ENCODE measurements at places on chromosomes 6 and 20.

- DNase-seq = no peak
Observed at GRCh38 chr6:107714104-107714503, 110.0 kb downstream of the SCML4 start.

DNA sequence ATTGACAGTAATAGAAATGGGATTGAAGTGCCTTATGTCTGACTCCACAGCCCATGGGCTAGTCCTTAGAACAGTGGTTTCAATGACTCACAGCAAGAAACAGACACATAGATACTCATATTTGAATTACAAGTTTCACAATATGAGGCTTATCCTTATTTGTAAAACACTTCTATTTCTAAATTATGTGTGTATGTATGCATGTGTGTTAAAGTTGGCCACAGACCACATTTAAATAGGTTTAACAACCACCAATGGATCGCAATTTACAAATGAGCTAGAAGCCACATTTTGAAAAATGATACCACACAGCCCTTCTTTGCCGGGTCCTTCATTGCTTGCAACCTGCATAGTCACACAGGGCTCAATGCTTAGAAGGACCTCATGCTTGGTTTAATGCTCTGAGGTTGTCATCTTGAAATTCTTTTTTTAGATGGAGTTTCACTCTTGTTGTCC, 157.8 kb upstream of the PREP start:
- DNase-seq = no peak

DNA sequence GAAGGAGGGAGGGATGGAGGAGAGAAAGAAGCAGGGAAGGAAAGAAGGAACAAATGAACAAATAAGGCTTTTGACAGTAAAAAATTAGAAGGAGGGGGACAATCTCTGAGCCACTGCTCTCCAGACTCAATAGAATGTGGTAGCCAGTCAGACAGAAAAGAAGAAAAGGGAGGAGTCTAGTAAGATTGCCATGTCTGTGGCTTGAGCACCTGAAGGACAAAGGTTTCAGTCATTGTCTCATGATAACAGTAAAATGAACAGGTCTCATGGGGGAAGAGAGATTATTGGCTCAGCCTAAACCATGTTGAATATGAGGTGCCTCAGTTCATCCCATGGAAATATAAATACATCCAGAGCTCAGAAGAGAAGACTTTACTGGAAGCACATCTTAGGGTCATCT, 14.0 kb upstream of the LOC128125822 start:
- DNase-seq = no peak

GRCh38 chr6:22042706-22043105, 254.1 kb downstream of the PRL start:
- DNase-seq = no peak

- DNase-seq = no peak
Observed at GRCh38 chr20:21047981-21048380, 58.2 kb downstream of the LINC00237 start.

- no peak for DNase-seq
Observed at GRCh38 chr6:120122401-120122800, 772.8 kb upstream of the MAN1A1 start.

- no peak for DNase-seq
Observed at GRCh38 chr6:160420969-160421556, 72.9 kb downstream of the SLC22A3 start.

GRCh38 chr6:38484656-38485055, 155.1 kb downstream of the BTBD9 start:
- no peak for DNase-seq

DNA sequence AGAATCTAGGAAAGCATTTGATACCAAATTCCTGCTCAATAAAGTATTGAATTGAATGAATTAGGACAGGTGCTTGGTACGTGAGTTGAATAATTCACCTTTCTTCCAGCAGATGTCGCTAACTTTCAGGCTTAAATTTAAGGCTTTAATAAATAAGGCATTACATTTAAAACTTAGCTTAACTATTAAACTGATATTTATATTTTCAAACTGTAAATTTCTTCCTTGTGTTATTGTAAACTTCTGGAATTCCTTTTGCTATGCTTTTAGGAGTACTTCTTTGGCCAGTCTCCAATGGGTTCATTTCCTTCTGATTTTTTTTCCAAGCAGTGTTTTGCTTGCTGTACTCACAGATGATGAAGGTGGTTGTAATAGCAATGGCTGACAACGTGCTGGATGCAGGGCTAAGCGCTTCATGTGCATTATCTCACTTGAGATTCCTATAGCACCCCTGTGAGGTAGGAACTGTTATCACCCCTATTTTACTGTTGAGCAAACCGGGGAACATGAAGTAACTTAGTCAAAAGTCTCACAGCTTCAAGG, 71.3 kb upstream of the SLC2A12 start:
- peak; percentile 64 for DNase-seq

GRCh38 chr20:14879020-14879697, 541.7 kb upstream of the FLRT3 start:
- DNase-seq = no peak

DNA sequence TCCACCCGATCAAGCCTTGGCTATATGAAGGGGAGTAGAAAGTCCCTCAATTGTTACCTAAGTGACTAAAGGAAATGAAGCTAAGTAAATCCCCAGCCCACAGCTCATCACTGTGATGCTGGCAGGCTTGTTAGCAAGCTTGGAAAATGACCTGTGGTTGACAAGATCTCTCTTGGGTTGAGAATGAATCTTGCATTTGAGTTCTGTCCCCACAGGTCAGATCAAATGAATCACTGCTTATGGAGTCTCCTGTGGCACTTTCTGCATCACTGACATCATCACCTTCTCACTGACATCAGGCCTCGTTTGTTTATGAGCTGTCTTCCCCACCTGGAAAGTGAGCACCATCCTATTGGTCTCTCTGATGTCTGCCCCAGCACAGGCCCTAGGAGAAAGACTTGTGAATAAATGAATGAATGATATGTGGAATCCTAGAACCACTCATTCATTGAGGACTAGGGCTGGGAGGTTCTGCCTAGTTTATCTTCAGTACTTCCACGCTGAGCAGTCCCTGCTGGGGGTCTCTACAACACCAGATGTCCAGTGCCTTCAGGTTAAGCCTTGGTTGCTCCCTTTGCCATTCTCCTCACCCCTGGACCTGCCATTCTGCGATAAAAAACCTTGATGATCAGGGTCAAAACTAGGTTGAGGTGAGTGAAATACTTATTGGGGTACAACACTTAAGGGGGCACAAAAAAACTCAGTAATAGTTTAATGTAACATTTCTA, 318.4 kb upstream of the MOCS1 start:
- no peak for DNase-seq

- no peak for DNase-seq
Observed at GRCh38 chr6:1574890-1575209, 34.9 kb upstream of the FOXC1 start.

- DNase-seq = peak; percentile 74
Observed at GRCh38 chr6:63904650-63905248, 269.1 kb downstream of the PHF3 start.

DNA sequence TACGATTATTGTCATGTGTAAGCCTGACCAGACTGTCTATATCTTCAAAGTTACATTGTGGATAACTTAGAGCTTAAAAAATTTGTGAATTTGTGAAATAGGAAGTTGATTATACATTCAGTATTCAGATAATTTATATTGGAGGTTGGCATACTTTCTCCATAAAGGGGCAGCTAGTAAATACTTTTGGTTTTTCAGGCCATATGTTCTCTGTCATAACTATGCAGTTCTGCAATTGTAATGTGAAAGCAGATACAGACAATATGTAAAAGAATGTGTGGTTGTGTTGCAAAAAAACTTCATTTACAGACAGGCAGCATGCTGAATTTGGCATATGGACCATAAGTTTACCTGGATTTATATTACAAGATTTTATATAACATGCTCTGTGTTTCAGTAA, 29.3 kb downstream of the HSF2 start:
- DNase-seq = no peak

GRCh38 chr6:56902641-56903464, 52.1 kb upstream of the BEND6 start:
- DNase-seq = peak; percentile 65

DNA sequence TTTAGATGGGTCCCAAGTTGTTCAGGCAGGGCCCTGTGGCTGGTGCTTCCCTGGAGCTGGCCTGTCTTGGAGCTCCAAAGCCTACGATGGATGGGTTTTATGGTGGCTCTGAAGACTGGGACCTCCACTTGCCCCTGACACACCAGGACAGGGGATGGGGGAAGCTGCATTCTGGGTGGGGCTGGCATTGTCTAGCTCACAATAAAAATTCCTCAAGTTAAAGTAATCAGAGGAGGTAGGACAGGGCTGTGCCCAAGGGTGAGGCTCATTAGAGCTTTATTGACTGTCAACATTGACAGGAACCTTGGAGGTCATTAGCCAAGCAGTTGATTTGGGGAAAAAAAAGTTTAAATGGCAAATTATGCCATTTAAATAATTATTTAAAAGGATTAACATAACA, 35.7 kb downstream of the TFAP2C start:
- DNase-seq = no peak

GRCh38 chr6:12815884-12816600, 99.5 kb downstream of the PHACTR1 start:
- DNase-seq = peak; percentile 10

DNA sequence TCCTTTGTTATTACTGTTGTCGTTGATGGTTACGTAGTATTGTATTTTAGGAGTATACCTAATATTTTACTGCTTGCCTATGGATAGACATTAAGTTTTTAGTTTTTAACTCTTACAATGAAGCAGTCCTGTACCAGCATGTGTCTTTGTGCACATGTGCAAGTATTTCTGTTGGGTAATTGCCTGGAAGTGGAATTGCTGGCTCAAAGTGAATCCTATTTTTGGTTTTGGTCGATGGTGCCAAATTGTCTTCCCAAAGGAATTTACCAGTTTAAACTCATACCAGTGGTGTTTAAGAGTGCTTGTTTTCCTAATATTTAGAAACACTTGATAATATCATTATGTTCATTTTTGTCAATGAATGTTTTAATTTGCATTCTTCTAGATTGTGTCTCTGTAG, 75.5 kb downstream of the ANKS1A start:
- no peak for DNase-seq

GRCh38 chr20:24341781-24342180, 127.6 kb upstream of the SYNDIG1 start:
- DNase-seq = no peak

DNA sequence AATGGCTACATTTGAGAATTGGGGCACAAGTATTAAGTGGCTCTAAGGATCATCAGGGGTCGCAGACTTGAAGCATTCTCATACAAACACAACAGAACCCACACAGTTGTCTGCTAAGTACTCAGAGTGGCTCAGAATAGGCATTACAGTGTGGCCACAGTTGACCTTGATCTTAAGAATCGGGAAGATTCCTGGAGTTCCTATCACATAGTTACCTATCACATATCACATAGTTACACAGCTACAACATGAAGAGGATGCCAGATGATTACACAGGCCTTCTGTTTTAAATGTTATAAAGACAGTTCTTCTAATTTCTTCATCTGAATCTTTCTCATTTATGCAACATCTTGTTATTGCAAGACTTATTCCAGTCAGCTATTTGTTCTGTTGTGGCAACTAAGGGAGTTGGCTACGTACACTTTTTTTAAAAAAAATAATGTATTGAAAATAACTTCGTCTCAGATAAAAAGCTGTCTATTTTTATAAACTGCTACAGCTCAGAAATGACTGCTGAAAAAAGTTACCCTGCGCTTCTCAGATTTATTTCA, 129.0 kb downstream of the REV3L start:
- no peak for DNase-seq

DNA sequence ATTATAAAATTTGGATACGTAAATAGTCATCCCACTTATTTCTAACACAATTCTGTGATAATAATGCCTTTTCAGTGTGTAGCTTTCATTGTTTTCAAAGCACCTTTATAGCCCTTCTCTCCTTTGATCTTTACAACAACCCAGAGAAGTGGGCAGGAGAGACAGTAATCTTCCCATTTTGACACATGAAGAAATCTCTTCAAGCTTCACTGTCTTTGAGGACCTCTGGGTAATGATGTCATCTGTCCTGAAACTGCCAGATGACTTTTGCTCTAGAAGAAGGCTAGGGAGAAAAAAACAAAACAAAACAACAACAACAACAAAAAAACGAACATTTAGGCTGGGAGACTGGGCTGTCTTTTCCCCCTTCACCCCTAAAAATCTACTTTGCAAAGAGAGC, 203.0 kb downstream of the KCNQ5 start:
- DNase-seq = no peak

DNA sequence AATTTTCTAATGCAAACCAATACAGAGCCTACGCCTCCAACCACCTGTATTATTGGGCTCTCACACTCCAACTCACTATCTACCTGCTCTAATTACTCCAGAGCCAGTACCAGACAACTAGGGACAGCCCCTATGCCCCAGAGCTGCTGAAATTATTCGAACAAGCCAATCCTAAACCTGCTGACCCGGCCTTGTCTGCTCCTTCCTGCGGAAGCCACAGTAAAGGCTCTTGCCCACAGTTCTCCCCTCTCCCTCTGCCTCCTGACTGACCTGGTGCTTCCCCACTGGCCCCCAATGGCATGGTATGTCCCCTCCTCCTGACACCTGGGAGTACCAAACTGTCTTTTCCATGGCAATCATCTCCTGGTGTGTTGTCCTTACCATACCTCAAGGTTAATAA, 4.1 kb upstream of the TOX2 start:
- DNase-seq = no peak

GRCh38 chr6:35018746-35019145, 122.4 kb downstream of the TCP11 start:
- DNase-seq = no peak

DNA sequence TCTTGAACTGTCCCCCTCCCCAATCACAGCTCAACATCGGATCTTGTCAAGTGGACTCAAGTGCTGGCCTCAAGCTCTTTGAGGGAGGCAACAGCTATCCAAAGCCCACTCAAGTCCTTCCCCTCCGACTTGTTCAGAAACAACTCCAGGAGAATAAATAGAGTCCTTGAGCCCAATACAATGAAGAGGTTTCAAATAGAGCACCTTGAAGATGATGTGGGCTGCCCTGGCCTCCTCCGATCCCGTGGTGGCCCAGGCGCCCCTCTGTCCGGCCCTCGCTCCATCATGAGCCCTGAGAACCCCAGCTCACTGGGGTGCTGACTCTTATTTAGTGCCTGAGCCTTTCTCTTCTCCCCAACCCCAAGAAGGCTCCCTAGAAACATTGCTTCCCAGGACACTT, 164.3 kb upstream of the PMEPA1 start:
- DNase-seq = no peak

- DNase-seq = no peak
Observed at GRCh38 chr20:63663332-63664066, 5.4 kb downstream of the RTEL1 start.

- no peak for DNase-seq
Observed at GRCh38 chr20:55934146-55934545, 71.2 kb downstream of the CBLN4 start.
